ENCODE measurements at places on chromosomes 7 and 10.

- no peak for DNase-seq
Measured at GRCh38 chr7:150879345-150879744, 27.0 kb downstream of the AOC1 start.

DNA sequence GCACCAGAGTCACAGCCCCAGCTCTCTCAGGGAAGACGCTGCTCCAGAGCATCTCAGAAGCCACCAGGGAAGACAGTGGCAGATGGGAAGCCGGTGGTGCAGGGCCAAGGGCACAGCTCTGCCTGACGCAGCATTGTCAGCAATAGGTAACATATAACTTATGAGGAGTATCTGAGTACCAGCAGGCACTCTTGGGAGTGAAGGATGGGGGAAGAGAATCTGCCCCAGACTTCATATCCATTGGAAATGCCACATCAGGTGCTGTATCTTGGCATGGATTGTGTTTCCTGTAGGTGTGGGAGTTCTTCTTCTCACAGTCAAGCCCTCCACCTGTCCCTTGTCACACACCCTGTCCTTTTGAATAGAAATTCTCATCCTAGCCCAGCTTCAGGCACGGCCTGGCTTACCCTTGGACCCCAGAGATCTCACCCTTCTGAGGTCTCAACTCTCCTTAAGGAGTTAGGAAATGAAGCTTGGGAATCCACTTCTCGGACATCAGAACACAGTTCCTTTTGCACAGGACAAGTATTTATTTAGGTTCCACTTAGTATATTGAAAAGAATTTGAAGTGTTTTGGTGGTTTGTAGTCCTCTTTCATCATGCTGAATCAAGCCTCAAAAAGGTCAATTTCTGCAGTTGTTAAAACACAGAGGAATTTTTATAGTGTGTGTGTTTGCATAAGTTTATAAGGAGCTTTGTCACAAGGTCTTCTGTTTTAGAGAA is 9.9 kb downstream of the EPDR1 start:
- DNase-seq: no peak

GRCh38 chr7:11985376-11985775 is 153.4 kb upstream of the THSD7A start:
- no peak for DNase-seq

GRCh38 chr10:59227136-59227673 is 50.8 kb downstream of the PHYHIPL start:
- peak; percentile 50 for DNase-seq

- no peak for DNase-seq
Measured at GRCh38 chr10:78381107-78381506, 347.4 kb downstream of the RPS24 start.

GRCh38 chr10:14180911-14181566 is 149.7 kb downstream of the FRMD4A start:
- no peak for DNase-seq

GRCh38 chr10:43863270-43863669 is 214.6 kb upstream of the ZNF32 start:
- no peak for DNase-seq

- peak; percentile 13 for DNase-seq
Measured at GRCh38 chr10:3666525-3667302, 118.3 kb downstream of the KLF6 start.

Data from globus pallidus (tissue), 1 donor.